ENCODE measurements at places on chromosomes 1 and 21.

GRCh38 chr1:234918181-234918841, 210.3 kb downstream of the TOMM20 start:
- no peak for DNase-seq

GRCh38 chr1:85629532-85629920, 49.0 kb downstream of the CCN1 start:
- DNase-seq, result no peak

- DNase-seq, result peak; percentile 11
Measured at GRCh38 chr1:65658122-65658521, 134.6 kb upstream of the PDE4B start.

DNA sequence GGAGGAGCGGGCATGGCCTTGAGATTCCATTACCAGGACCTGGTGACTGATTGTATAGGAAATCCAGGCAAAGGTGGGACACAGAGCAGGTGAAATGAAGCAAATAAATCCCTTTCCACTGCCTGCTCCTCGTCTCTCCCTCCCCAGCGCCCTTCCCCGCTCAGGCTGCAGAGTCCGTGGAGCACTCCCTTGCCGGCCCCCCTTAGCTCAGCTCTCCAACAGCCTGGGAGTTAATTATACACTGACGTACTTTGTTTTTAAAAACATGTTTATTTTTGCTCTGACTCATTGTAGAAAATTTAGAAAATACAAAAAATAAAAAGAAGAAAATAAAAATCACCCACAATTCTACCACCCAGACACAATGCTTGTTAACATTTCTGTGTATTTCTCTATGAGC, 61.7 kb downstream of the LGR6 start:
- DNase-seq, result peak; percentile 34

DNA sequence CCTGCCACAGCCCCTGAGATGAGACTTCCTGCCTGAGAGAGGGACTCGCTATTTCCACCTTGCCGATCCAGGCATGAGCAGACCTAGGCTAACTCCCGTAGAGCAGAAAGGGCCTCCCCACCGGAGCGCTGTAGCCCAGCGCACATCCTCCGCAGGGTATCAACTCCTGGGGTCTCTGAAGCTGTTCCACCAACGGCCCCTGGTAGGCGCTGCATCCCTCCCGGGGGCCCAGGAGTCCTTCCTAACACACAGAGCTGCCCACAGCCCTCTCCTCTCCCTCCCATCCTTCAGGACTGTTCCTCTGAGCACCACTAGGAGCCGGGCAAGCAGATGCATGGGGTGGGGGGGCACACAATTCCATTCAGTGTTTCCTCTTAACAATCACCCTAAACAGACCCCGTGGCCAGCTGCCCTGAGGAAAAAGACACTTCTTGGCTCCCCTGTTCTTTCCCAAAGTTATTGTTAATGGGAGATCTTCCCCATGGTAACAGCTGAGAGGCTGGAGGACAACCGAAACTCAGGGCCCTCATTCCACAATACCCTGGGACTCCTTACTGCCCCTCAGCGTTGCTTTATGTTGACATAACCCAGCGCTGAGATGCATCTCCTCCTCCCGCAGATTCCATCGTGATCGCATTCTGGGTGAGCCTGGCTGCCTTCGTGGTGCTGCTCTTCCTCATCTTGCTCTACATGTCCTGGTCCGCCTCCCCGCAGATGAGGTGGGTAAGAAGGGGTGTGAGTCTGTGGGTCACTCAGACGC, 7.5 kb downstream of the MRAP start:
- no peak for DNase-seq

GRCh38 chr1:74205266-74205665, 7.2 kb downstream of the FPGT start:
- DNase-seq, result peak; percentile 64

DNA sequence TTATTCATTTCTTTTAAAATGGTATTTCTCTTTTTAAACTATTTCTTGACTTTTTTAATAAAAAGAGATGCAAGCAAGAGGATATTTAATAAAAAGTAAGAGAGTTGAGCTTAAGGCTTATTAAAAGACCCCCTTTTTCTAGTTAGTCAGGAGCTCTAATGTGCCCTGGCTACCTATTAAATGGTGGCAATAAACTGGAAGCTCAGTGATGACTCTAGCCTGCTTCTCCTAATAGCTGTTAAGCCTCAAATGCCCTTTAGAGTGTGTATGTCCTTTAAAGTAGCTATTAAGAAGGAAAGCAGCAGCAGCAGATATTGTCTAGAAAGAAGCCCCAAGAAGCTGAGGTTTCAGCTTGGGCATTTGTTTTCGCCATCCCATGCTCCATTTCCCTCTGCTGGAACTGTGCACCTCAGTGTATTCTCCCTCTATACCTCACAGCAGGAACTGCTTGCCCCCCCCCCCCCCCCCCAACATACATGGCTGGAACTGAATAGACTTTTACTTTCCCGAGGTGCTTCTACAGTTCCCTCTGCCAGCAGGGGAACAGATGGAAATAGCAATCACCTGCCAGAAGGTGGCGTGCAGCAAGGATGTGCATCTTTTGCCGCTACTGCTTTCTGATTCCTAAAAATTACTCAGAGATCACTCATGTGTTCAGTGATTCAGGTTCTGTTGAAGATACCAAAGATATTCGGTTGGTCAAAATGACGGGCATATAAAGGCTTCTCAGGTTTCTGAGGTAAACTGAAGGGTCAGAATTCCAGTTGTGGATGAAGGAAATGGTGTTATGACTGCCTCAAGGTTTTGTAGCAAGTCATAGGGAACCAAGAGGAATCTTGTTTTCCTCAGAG, 2.5 kb downstream of the RGS4 start:
- peak; percentile 91 for DNase-seq

DNA sequence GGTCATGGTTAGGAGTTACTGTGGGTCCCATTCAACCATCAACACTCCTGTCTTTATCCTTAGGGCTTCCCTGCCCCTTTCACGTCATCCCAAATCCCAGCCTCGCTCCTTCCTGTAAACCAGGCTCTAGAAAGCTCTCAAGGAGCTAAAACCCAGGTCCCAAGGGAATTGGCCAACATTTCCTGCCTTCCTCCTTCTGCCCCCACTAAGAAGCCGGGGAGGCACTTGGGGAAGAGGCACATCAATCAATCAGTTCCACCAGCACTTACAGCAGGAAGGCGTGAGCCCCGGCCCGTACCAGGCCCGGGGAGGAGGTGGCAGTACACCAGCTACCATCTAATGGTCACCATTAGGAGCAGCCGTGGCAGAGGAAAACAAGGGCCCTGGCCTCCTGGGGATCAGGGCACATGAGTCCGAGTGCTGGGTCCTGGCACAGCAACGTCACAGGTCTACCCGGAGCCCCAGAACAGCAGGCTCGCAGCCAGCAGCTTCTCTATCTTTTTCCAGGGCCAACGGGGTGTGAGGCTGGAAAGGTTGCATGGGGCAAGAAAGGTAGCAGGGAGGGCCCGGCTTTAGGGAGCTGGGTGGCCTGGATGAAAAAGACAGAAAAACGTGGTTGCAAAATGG, 108.6 kb downstream of the CASZ1 start:
- no peak for DNase-seq

- peak; percentile 35 for DNase-seq
Measured at GRCh38 chr1:211648980-211649934, 26.2 kb downstream of the NEK2 start.

DNA sequence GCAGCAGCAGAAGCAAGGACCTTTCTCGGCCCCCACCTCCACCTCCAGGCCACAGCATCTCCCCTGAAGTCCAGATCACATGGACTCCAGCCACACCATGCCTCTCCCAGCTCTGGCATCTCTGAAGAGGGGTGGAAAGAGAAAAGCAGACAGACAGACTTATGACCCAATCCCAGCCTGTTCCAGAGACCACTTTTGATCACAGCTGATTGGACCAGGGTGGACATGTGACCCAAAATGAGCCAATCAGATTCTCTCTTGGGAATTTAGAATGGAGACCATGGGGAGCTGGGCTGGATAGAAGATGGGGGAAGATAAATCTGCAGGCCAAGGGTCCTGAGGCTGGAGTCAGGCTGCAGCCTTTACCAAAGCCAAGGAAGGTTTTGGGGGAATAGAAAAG, 16.4 kb downstream of the HTR1D start:
- DNase-seq, result no peak

GRCh38 chr1:223217781-223218180, 74.7 kb upstream of the TLR5 start:
- no peak for DNase-seq

GRCh38 chr1:48688102-48688760, 88.5 kb downstream of the BEND5 start:
- DNase-seq, result no peak

- no peak for DNase-seq
Measured at GRCh38 chr21:18164483-18164882, 80.2 kb upstream of the CHODL start.

GRCh38 chr1:112470966-112471365, 37.8 kb upstream of the WNT2B start:
- DNase-seq, result no peak

Measured in IMR-90 (cell line).